M059J (cell line): ENCODE measurements at places on chromosomes 4 and X. TPM values are rescaled to one million over a fixed set of nuclear protein-coding genes. Genes with fewer than 3 reads are reported as not detected.

Gene CT45A2
- total RNA-seq = not detected in 2 replicates

Gene EGF
- total RNA-seq = 4.9 TPM in 2 replicates

Gene MBNL3
- total RNA-seq = 3.0 and 4.7 TPM in 2 replicates

Gene TLR6
- 2.3 and 2.8 TPM in 2 replicates for total RNA-seq

Gene WDFY3
- total RNA-seq = 12.2 and 20.9 TPM in 2 replicates

Gene MAMLD1
- total RNA-seq = 2.5 and 4.6 TPM in 2 replicates

Gene SMARCAD1
- 14.7 and 18.7 TPM in 2 replicates for total RNA-seq

Gene SLC10A6
- not detected in 2 replicates for total RNA-seq

Gene GAGE1
- not detected in 2 replicates for total RNA-seq

Gene MAGED4B
- total RNA-seq = 1.2 and 51.7 TPM in 2 replicates

Gene PAGE5
- 0.49 TPM in 1 of 2 replicates, not detected in the other for total RNA-seq

Gene AKAP4
- total RNA-seq = not detected in 2 replicates

Gene LRIT3
- total RNA-seq = not detected in 2 replicates

Gene PRDM5
- 6.4 and 8.6 TPM in 2 replicates for total RNA-seq

Gene SCARB2
- total RNA-seq = 97.3 and 105 TPM in 2 replicates

Gene COX7B
- 890 and 1,130 TPM in 2 replicates for total RNA-seq

Gene RHOXF2
- total RNA-seq = not detected in 2 replicates

Gene ZCCHC12
- total RNA-seq = 0.05 TPM in 1 of 2 replicates, not detected in the other

Gene TRIM75
- not detected in 2 replicates for total RNA-seq

Gene AMBN
- not detected in 2 replicates for total RNA-seq

Gene ASB11
- not detected in 2 replicates for total RNA-seq

Gene RENBP
- total RNA-seq = not detected in 2 replicates

Gene MAGEA2B
- 1.9 and 2.5 TPM in 2 replicates for total RNA-seq

Gene BEND2
- total RNA-seq = not detected in 2 replicates

Gene GPR78
- 0.07 TPM in 1 of 2 replicates, not detected in the other for total RNA-seq

Gene CLGN
- total RNA-seq = 3.8 and 7.4 TPM in 2 replicates

Gene SPANXN4
- total RNA-seq = not detected in 2 replicates

Gene CXCL8
- total RNA-seq = 33.1 and 33.9 TPM in 2 replicates

Gene TSPYL2
- 4.9 and 18.5 TPM in 2 replicates for total RNA-seq

Gene VCX3B
- 0.62 TPM in 1 of 2 replicates, not detected in the other for total RNA-seq

Gene SORCS2
- total RNA-seq = 0.02 TPM in 1 of 2 replicates, not detected in the other

Gene MAGEB2
- 0.12 and 0.22 TPM in 2 replicates for total RNA-seq

Gene PWWP3B
- not detected in 2 replicates for total RNA-seq

Gene RAI2
- not detected in 2 replicates for total RNA-seq
